Activated CD4-positive, alpha-beta T cell treated with anti-CD3 and anti-CD28 coated beads, Interleukin-2, amount 10 ng/mL, durations not matched to agents 24 days and 14 days (primary cell): ENCODE measurements at places on chromosomes 3 and 15. TPM values are rescaled to one million over a fixed set of nuclear protein-coding genes. Genes with fewer than 3 reads are reported as not detected.

The RAB5A gene
- 58.7 and 60.5 TPM in 2 replicates for total RNA-seq

The CCR4 gene
- 86.6 and 88.9 TPM in 2 replicates for total RNA-seq

The ZCWPW2 gene
- 0.14 TPM in 1 of 2 replicates, not detected in the other for total RNA-seq

The PLA2G4E gene
- total RNA-seq, result not detected in 2 replicates

The CFAP92 gene
- total RNA-seq, result 0.17 TPM in 1 of 2 replicates, not detected in the other

The MGA gene
- total RNA-seq, result 36.0 and 37.7 TPM in 2 replicates

The RETNLB gene
- not detected in 2 replicates for total RNA-seq

The ADGRG7 gene
- total RNA-seq, result not detected in 2 replicates

The BNC1 gene
- total RNA-seq, result not detected in 2 replicates

DNA sequence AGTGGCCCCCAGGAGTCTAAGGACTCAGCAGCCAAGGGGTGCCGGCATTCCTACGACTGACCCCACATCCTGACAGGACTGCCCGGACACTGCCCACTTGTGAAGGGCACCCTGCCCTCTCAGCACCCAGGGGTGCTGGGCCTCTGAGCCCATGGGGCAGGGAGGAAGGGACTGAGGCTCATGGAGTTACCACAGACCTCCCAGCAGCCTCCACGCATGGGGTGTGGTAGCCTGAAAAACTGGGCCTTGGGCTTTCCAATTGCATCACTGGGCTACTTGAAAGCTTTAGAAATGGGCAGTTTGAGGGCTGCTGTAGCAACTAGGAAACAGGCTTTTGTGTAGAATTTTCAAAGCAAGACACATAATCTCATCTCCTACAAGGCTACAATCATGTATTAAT is 13.2 kb downstream of the TKT start:
- H3K27ac ChIP-seq, result no peak overlapping the region
- peaks cover 16% of the 10 kb centered on the region for H3K4me1 ChIP-seq
- H3K36me3 ChIP-seq, result peaks cover 43% of the 10 kb centered on the region
- H3K4me3 ChIP-seq, result no peak overlapping the region
- no peak for DNase-seq

DNA sequence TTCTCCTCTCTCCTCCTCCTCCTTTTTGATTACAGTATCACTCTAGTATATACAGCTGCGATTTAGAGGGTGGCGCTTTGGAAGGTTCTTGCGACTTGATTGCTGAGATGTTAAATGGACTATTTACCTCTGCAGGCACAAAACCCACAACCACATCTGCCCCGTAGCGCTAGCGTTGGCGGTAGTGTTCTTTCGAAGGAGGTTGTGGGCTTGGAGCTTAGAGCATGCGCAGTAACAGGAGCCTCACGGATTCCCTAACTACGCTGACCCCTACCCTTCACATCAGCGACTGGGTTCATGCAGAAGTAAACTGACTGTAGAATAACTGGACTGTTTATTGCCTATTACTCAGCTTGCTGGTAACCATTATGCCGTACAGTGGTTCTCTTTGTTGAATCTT is 58.0 kb downstream of the CGGBP1 start:
- no peak overlapping the region for H3K27ac ChIP-seq
- H3K4me1 ChIP-seq, result peaks cover 18% of the 10 kb centered on the region
- DNase-seq, result peak; percentile 74
- peak overlapping the region; percentile 12 for H3K4me3 ChIP-seq

DNA sequence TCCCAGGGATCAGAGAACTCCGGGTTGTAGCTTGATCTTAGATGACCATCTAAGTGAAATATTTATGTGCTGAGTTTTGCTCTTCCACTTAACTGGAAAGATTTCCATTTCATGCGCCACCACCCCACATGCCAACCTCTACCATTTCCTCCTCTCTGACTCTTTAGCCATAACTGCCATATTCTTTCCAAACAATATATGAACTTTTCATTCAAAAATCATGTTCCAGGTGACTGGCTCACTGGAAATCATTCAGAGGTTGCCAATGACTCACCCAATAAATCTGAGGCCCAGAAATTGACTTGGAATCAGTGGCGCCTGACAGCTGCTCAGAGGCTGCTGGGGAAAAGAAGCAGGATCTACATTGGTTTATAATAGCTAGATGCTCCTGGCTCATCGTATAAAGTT is 31.6 kb upstream of the FAM174B start:
- H3K27ac ChIP-seq, result no peak overlapping the region
- DNase-seq, result no peak
- H3K4me3 ChIP-seq, result no peak overlapping the region
- peaks cover 2% of the 10 kb centered on the region for H3K4me1 ChIP-seq
- H3K36me3 ChIP-seq, result no peaks in the 10 kb centered on the region
- H3K27me3 ChIP-seq, result peaks cover 21% of the 10 kb centered on the region

- H3K36me3 ChIP-seq, result no peaks in the 10 kb centered on the region
- H3K27me3 ChIP-seq, result peaks cover 5% of the 10 kb centered on the region
- no peaks in the 10 kb centered on the region for H3K4me1 ChIP-seq
- no peak for DNase-seq
Measured at GRCh38 chr3:81823882-81824395, 62.5 kb upstream of the GBE1 start.

- H3K27ac ChIP-seq, result no peak overlapping the region
- peaks cover 2% of the 10 kb centered on the region for H3K36me3 ChIP-seq
- no peak for DNase-seq
- H3K4me1 ChIP-seq, result peaks cover 34% of the 10 kb centered on the region
- no peak overlapping the region for H3K4me3 ChIP-seq
Measured at GRCh38 chr3:59483191-59483590, 433.4 kb upstream of the CFAP20DC start.

GRCh38 chr3:69770976-69771634 is 31.8 kb downstream of the MITF start:
- H3K36me3 ChIP-seq, result no peaks in the 10 kb centered on the region
- no peak overlapping the region for H3K4me3 ChIP-seq
- DNase-seq, result no peak
- no peaks in the 10 kb centered on the region for H3K4me1 ChIP-seq
- no peak overlapping the region for H3K27ac ChIP-seq
- no peaks in the 10 kb centered on the region for H3K27me3 ChIP-seq

- H3K4me1 ChIP-seq, result peaks cover 3% of the 10 kb centered on the region
- no peaks in the 10 kb centered on the region for H3K27me3 ChIP-seq
- H3K27ac ChIP-seq, result no peak overlapping the region
Measured at GRCh38 chr15:63879211-63879610, 45.5 kb upstream of the HERC1 start.

DNA sequence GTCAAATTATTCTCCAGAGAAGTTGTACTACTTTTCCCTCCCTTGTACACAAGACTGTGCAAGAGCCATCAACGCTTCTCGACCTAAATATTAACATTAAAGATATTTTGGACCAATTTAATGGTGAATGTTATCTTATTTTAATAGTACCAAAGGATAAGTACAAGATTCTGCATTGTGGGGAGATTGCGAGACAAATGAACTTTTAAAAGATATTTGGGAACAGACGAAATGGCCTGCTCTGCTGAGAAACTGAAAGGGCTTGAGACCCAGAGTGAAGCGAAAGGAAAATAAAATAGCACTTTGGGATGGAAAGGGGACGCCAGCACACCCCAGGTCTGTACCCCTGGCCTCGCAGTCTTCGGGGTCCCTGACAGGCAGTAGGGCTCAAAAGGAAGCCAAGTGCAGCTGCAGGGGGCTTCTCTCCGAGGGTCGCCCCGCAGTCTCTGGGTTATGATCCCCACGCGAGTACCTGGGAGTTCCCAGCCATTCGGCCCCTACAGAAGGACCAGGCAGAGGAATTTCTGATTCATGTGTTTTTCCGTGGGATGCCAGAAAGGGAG is 97.6 kb upstream of the VGLL3 start:
- peaks cover 3% of the 10 kb centered on the region for H3K27me3 ChIP-seq
- no peak overlapping the region for H3K27ac ChIP-seq

- no peaks in the 10 kb centered on the region for H3K36me3 ChIP-seq
- no peak overlapping the region for H3K27ac ChIP-seq
- DNase-seq, result no peak
- H3K27me3 ChIP-seq, result peaks cover 3% of the 10 kb centered on the region
Measured at GRCh38 chr3:124288996-124289395, 297.1 kb upstream of the ROPN1 start.

GRCh38 chr3:52429031-52429430 is 15.9 kb downstream of the SEMA3G start:
- H3K27ac ChIP-seq, result no peak overlapping the region
- peaks cover 19% of the 10 kb centered on the region for H3K27me3 ChIP-seq
- DNase-seq, result no peak
- H3K4me1 ChIP-seq, result peaks cover 1% of the 10 kb centered on the region

- no peak overlapping the region for H3K4me3 ChIP-seq
- H3K4me1 ChIP-seq, result peaks cover 14% of the 10 kb centered on the region
- peaks cover 2% of the 10 kb centered on the region for H3K27me3 ChIP-seq
Measured at GRCh38 chr15:74318376-74319137, 48.9 kb downstream of the CYP11A1 start.

- no peak for DNase-seq
- no peaks in the 10 kb centered on the region for H3K4me1 ChIP-seq
- H3K36me3 ChIP-seq, result no peaks in the 10 kb centered on the region
- no peak overlapping the region for H3K27ac ChIP-seq
Measured at GRCh38 chr3:176590722-176591121, 606.6 kb downstream of the TBL1XR1 start.

DNA sequence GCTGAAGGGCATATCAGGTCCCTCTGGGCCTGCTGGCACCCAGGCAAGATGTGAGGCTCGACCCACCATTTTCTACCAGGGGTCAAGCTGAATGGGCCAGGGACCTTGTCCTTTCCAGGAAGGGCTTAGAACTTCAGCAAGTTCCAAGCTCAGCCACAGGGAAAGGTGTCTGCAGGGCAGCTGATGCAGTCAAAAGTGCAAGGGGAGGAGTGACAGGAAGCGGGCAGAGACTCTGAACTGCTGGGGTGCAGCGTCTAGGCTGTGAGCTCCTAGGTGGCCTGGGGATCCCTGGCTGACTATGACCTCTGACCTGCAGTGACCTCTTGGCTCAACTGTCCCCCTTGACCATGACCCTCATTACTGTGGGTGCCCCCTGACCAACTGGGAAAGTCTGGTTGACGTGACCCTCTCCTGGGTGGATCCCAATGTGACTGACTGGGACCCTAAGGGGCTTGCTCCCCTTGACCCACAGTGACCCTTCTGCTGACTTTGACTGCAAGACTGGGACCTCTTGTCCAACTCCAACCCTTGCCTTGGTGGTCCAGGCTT is 14.4 kb upstream of the SEC13 start:
- H3K4me1 ChIP-seq, result peaks cover 10% of the 10 kb centered on the region
- peaks cover 3% of the 10 kb centered on the region for H3K27me3 ChIP-seq
- no peaks in the 10 kb centered on the region for H3K36me3 ChIP-seq
- H3K4me3 ChIP-seq, result no peak overlapping the region

DNA sequence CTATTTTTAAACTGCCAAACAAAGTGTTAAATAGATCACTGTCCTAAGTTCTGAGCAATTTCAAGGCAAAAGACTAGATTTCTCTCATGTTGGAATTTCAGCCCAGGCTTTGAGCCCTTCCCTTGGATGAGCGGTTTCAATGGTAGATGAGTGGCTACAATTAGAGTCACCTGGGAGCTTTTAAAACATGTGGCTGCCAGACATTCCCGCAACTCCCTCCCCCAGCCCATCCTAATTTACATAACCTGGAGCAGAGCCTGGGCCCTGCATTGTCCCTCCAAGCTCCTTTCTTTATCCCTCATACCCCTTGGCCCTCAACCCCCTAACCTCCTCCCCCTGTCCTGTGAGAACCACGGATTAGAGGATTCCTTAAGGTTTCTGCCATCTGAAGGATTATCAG is 357.5 kb upstream of the UMPS start:
- no peaks in the 10 kb centered on the region for H3K36me3 ChIP-seq
- peaks cover 7% of the 10 kb centered on the region for H3K27me3 ChIP-seq
- H3K27ac ChIP-seq, result no peak overlapping the region
- no peaks in the 10 kb centered on the region for H3K4me1 ChIP-seq
- DNase-seq, result no peak

DNA sequence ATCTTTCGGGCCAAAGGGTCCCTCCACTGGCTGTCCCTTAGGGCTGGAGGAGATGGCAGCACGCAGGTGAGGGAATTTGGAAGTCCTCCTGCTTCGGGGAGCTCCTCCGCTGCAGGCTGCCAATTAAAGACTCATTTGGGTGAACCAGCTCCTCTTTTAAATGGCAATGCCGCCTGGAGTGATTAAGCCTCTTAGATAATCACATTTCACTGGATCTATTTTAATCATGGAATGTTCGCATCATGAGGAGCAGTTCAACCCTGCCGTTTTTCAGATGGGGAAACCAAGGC is 117.9 kb downstream of the LIPC start:
- peaks cover 61% of the 10 kb centered on the region for H3K4me1 ChIP-seq
- peaks cover 14% of the 10 kb centered on the region for H3K36me3 ChIP-seq
- H3K4me3 ChIP-seq, result no peak overlapping the region

DNA sequence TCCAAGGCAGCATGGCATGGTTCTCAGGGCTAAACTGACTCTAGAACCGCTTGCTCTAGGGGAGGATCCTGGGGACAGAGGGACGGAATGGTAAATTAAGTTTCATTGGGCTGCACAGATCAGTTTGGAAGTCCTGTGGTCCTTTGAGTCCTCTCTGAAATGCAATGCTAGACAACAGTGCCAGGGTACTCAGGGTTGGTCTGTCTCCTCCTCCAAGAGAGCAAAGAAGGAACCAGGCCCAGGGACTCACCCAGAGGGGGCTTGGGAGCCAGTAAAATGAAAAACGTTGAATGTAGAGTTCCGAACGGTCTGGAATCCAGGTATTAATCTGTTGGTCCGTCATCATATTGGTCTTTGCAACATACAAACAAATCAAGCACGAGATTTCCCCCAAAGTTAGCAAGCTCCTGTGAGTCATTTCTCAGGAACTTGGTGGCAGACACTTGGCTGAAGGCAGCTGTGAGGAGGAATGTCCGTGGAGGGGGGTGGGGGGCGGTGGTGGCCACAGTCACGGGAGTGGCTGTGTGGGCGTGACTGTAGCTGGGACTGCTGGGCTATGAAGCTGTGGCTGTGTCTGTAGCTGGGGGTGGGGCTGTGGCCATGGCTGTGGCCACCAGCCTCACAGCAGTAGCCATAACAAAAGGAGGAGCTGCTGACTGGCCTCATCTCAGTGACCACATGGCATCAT is 361.0 kb downstream of the SHQ1 start:
- DNase-seq, result no peak
- peaks cover 56% of the 10 kb centered on the region for H3K4me1 ChIP-seq
- H3K27ac ChIP-seq, result peak overlapping the region; percentile 92
- peak overlapping the region; percentile 69 for H3K4me3 ChIP-seq
- H3K36me3 ChIP-seq, result peaks cover 16% of the 10 kb centered on the region
- no peaks in the 10 kb centered on the region for H3K27me3 ChIP-seq

DNA sequence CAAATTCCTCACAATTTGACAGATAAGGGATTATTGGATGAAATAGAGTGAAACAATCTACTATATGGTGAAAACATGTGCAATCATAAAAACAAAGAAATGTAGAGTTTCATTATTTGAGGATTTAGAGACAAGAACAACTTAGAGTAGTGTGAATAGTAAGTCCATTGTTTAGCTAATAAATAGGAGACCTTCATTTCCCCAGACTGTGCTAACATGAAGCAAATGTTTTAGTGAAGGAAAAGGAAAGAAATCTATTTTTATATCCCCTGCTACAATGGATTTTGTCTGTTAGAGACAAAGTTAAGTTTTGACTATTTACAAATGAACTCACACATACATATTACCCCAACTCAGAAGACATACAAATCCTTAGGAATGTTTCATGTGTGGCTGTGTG is 77.8 kb downstream of the EFL1 start:
- DNase-seq, result no peak
- no peak overlapping the region for H3K27ac ChIP-seq
- H3K4me1 ChIP-seq, result no peaks in the 10 kb centered on the region
- no peaks in the 10 kb centered on the region for H3K27me3 ChIP-seq
- no peaks in the 10 kb centered on the region for H3K36me3 ChIP-seq
